ENCODE measurements at places on chromosomes 13 and 19.

GRCh38 chr19:1780272-1780958, 27.1 kb downstream of the ONECUT3 start:
- DNase-seq, result no peak

- no peak for DNase-seq
Observed at GRCh38 chr19:53662209-53662608, 30.4 kb downstream of the DPRX start.

DNA sequence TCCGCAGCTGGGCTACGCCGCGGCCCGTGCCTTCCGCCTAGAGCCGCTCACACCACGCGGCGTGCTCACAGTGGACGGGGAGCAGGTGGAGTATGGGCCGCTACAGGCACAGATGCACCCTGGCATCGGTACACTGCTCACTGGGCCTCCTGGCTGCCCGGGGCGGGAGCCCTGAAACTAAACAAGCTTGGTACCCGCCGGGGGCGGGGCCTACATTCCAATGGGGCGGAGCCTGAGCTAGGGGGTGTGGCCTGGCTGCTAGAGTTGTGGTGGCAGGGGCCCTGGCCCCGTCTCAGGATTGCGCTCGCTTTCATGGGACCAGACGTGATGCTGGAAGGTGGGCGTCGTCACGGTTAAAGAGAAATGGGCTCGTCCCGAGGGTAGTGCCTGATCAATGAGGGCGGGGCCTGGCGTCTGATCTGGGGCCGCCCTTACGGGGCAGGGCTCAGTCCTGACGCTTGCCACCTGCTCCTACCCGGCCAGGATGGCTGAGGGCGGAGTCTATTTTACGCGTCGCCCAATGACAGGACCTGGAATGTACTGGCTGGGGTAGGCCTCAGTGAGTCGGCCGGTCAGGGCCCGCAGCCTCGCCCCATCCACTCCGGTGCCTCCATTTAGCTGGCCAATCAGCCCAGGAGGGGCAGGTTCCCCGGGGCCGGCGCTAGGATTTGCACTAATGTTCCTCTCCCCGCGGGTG, 7.4 kb downstream of the DBP start:
- no peak for DNase-seq

GRCh38 chr19:33678796-33679585, 57.2 kb downstream of the CHST8 start:
- DNase-seq, result no peak

DNA sequence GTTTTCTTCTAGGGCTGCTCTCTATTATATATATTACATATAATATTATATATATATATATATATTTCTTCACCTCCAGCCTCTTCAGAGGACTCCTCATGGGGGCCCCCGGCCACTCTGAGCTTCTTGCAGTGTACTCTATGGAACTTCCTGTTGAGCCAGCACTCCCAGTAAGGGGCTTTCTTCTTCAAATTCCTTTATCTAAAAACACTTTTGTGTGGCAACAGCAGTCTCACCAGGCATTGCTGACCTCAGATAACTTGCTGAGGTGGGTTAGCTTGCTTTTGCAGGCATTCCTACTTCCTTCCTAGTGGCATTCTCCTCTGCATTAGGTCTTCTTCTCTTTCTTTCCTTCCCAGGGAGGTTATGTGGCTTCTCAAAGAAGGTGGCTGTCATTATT, 381.5 kb downstream of the MYO16 start:
- DNase-seq, result no peak

GRCh38 chr13:66860878-66861417, 369.2 kb downstream of the PCDH9 start:
- no peak for DNase-seq

- no peak for DNase-seq
Observed at GRCh38 chr13:103403148-103403740, 337.0 kb upstream of the SLC10A2 start.

GRCh38 chr19:41437944-41438574, 1.7 kb downstream of the DMAC2 start:
- DNase-seq, result no peak

- no peak for DNase-seq
Observed at GRCh38 chr19:54481326-54481930, 8.3 kb upstream of the CDC42EP5 start.

GRCh38 chr13:25042151-25042865, 53.6 kb upstream of the PABPC3 start:
- no peak for DNase-seq

GRCh38 chr19:55529636-55530234, 7.2 kb downstream of the SBK2 start:
- no peak for DNase-seq

- DNase-seq, result no peak
Observed at GRCh38 chr19:6232601-6233055, 47.1 kb downstream of the MLLT1 start.

DNA sequence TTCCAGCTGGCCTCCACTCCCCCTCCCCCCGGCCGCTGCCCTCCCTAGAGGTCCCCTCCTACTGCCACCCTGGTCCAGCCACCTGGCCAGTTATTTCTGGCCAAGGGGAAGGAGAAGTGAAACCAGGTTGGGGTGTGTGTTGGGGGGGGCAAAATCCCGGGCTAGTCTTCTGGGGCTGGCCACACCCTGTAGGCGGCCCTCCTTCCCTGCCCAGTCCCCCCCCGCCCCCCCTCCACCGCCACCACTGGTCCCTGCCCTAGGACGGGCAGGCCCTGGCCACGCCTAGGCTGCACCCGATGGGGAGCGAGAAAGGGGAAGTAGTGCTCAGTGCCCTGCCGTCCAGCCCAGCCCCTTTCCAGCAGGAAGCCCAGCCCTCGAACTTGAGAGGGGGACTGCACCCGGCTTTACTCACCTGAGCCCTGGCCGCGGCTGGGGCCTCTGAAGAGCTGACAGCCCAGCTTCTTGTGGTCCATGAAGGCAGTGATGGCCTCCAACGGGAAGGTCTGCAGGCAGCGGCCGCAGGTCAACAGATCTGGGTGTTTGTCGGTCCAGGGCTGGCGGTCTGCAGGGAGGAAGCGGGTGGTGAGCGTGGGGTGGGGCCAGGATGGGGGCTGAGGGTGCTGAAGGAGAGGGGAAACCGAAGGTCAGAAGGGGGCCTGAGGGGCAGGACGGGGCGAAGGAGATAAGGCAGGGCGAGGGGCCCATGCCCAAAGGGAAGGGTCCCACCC, 813 bp downstream of the ZNF296 start:
- no peak for DNase-seq

DNA sequence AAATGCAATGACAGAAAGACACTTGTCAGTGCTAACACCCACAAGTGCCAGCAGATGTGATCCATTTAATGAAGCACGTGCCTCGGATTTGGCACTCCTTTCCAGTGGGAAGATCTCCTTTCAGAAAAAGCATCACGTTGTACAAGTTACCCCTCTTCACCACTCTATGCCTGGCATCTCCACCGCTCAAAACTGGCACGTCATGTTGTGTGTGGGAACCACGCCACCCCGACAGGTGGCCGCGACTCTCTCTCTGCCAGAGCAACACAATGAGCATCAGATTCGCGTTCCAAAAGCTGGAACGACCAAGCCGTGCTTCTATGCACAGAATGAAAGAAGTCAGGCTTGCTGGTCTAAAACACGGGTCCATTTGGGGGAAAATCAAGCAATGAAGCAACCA, 24.3 kb downstream of the TMTC4 start:
- no peak for DNase-seq

GRCh38 chr13:65155861-65156260, 2074.3 kb downstream of the PCDH9 start:
- no peak for DNase-seq
